ENCODE measurements at places on chromosomes 1 and 21.

DNA sequence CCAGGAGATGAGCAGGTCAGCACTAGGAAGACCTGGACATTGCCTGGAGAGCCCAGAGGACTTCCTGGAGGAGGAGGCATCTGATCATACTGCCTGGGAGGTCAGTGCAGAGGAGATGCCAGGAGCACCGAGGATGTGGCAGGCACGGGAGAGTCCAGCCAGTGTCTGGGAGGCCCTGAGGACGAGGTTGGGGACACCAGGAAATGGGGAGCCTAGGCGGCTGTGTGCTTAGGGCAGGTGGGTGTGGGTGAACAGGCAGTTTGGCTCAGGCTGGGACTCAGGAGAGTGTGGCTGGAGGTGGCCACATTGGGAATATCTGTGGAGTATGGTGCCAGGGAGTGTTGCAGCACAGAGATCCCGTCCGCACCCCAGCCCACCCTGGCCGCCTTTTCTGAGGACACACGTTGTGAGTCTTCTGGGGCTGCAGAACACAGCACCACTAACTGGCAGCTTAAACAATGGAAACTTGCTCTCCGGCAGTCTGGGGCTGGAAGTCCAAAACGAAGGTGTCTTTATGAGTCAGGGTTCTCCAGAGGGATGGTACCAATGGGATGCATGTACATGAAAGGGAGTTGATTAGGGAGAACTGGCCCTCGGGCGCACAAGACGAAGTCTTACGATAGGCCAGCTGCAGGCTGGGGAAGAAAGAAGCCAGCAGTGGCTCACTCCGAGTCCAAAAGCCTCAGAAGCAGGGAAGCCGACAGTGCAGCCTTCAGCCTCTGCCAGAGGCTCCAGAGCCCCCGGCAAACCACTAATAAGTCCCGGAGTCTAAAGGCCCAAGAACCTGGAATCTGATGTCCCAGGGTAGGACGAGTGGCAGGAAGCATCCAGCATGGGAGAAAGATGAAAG is 58.0 kb downstream of the FAAP20 start:
- DNase-seq, result no peak

DNA sequence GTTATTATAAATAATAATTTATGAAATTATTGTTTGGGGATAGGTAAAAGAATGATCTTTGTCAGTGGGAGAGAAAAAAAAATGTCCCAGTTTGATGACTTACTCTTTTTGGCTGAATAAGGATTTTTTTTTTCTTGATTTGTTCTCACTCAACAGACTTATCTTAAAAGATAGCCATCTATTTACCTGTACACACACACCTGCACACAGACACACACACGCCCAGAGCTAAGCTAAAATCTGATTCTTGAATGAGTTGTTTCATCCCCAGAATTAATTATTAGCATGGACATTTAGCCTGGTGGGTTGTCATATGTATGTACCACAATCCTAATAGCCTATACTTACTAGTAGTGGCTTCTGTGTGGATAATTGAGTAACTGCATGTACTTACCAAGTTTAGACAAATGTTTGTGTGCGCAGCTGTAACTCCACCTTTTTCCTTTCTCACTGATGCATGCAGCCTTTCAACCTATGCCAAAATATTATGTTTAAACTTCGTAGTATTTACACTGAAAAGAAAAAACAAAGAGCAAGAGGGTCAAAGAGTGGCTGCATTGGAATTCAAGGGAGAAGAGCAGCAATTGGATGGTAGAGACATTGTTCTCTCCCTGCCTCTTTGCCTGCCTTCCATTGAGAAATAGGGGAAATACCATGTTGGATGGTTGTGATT is 174.3 kb downstream of the ADGRL2 start:
- no peak for DNase-seq

DNA sequence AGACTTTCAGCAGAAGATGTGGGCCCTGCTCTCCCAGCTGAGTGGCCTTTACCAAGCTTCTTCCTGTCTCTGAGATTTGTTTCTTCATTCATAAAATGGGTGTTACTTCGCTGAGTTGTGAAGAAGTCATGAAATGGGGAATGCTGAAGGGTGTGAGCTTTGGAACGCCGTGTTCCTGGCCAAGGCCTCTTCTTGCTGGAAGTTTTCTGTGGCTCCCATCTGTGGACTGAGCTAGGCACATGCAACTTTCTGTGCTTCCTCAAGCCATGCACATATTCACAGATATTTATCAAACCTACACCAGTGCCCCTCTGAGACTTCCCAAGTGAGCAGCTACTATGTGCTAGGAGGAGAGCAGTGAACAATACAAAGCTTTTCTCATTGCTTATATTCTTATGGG is 106.3 kb upstream of the JUN start:
- DNase-seq, result no peak

- no peak for DNase-seq
Measured at GRCh38 chr1:150576367-150576711, 3.1 kb downstream of the MCL1 start.

GRCh38 chr1:225509376-225509707 is 81.5 kb upstream of the LBR start:
- no peak for DNase-seq

- no peak for DNase-seq
Measured at GRCh38 chr1:158932171-158932570, 819 bp downstream of the PYHIN1 start.

All from heart left ventricle (tissue), 16 donors.